ENCODE measurements at places on chromosomes 11 and 22. TPM values are rescaled to one million over a fixed set of nuclear protein-coding genes. Genes with fewer than 3 reads are reported as not detected.

BTBD18 gene
- total RNA-seq, result not detected

KMT5B gene
- total RNA-seq, result 21.2 TPM

HYLS1 gene
- total RNA-seq, result 8.5 TPM

ELF5 gene
- not detected for total RNA-seq

All from NCI-H460 (cell line).